ENCODE measurements at places on chromosomes 7 and 10.

DNA sequence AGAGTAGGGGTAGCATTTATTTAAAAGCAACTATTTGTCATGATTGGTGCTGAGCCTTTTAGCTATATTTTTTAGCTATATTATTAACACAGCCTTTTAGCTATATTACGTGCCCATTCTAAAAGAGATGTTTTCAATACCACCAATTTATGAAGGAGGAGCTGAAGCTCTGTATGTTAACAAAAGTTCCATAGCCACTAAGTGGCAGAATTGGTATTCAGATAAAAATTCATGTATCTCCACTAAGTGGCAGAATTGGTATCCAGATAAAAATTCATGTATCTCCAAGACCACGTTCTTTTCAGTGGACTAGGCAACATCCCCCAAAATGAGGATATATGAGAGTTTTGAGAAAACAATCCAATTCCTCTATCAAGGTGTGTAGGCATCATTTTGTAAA is 268.6 kb downstream of the HGF start:
- no peak for DNase-seq

GRCh38 chr7:106038916-106039315 is 73.2 kb downstream of the SYPL1 start:
- no peak for DNase-seq

- no peak for DNase-seq
Observed at GRCh38 chr7:98840096-98840495, 29.7 kb downstream of the TMEM130 start.

DNA sequence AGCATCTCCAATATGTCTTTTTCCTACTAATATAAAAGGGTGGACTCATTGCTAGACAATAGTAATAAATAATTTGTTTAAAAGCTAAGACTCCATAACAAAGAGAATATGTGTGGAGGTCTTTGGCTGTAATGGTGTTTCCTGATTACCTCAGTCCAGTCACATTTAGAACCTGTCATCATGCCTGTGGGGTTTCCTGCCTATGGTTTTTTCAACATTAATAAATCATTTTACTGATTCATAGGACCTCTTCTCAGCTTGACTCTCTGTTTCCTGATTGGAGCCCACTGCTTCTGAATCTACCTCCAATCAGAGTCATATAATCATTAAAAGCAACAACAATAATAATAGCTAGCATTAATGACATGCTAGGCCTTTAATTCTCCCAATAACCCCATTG is 52.4 kb upstream of the GNAI1 start:
- no peak for DNase-seq

- no peak for DNase-seq
Observed at GRCh38 chr7:36289833-36290661, 99.6 kb upstream of the ANLN start.

GRCh38 chr7:20980232-20980631 is 193.5 kb upstream of the SP8 start:
- DNase-seq = no peak

GRCh38 chr10:116973371-116973905 is 31.5 kb downstream of the SHTN1 start:
- DNase-seq = no peak

DNA sequence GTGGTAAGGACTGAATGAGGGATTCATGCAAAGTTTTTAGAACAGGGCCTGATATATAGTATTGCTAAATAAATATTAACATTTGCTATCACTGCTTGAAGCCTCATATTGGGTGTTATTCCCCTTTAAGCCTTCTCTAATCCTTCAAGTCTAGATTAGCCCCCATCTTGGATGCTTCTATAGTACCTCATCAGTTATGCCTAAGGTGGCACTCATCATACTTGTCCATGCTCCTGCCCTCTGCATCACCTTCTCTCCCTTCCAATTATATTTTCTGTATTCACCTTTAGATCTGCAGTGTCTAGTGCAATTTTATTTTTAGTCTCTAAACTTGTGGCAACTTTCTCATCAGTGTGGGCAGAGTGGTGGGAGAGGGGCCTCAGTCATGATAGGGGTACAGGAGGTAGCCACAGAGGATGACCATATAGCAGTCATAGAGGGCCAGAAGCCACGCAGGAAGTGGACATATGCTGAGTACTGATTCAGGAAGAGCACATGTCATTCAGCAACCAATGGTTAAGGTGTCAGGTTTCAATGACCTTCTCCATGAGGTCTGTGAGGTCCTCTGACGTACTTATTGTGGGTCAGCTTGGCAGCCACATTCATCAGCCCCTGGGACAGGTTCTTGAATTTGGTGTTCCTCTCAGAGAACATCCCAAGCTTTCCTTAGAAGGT is 2.5 kb downstream of the ENTPD1 start:
- no peak for DNase-seq

- DNase-seq = no peak
Observed at GRCh38 chr10:87841186-87841585, 22.1 kb downstream of the KLLN start.

- no peak for DNase-seq
Observed at GRCh38 chr7:93171606-93172226, 23.5 kb upstream of the SAMD9L start.

- DNase-seq = no peak
Observed at GRCh38 chr10:131585761-131586160, 274.2 kb upstream of the TCERG1L start.

GRCh38 chr10:99993701-99994689 is 15.8 kb downstream of the DNMBP start:
- no peak for DNase-seq

- no peak for DNase-seq
Observed at GRCh38 chr7:36276428-36277248, 113.0 kb upstream of the ANLN start.

DNA sequence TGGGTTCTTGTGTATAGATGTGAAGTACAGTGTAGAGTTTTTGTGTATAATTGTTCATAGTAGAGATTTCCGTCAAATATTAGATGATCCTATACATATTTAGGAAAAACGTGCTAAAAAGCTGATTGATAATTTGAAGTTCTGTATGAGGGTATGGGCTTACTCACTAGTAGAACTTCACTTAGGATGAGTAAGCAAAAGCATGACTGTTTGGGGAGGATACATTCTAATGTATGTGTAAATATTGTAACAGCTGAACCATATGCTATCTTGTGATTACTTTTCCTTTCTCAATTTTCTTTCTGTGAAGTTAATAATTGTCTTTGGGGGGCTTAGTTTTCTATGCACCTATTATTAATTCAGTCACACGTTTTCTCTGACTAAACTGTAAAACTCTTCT is 53.2 kb upstream of the PDK4 start:
- DNase-seq = no peak

- DNase-seq = no peak
Observed at GRCh38 chr7:121327671-121328070, 1.1 kb upstream of the WNT16 start.

- DNase-seq = no peak
Observed at GRCh38 chr7:30206491-30206890, 71.7 kb downstream of the MTURN start.

DNA sequence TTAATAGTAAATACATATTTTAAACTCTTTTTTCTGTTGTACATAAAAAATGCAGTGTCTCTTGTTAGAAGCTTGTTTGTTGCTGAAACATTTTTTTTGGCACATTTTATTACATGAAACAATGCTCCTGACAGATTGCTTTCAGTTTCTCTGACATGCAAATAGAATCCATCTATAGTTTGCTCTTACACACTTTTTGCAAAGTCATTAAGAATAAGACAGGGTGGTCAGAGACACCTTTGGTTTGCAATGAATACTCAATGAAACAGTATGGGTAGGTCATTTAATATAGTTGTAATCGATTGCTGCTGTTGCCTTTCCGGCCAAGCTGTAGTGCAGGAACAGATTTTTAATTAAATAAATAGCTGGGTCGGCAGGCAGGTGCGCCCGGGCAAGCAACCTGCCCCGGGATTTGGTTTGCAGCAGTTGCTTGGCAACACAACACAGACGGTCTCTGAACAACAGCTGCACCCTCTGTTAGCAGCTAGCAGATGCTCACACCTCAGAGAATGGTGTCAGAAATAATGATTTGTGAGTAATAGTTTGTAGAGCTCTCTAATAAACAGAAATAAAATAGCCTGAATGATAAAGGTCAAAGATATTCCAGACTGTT is 115.7 kb upstream of the CACNA2D1 start:
- DNase-seq = no peak

DNA sequence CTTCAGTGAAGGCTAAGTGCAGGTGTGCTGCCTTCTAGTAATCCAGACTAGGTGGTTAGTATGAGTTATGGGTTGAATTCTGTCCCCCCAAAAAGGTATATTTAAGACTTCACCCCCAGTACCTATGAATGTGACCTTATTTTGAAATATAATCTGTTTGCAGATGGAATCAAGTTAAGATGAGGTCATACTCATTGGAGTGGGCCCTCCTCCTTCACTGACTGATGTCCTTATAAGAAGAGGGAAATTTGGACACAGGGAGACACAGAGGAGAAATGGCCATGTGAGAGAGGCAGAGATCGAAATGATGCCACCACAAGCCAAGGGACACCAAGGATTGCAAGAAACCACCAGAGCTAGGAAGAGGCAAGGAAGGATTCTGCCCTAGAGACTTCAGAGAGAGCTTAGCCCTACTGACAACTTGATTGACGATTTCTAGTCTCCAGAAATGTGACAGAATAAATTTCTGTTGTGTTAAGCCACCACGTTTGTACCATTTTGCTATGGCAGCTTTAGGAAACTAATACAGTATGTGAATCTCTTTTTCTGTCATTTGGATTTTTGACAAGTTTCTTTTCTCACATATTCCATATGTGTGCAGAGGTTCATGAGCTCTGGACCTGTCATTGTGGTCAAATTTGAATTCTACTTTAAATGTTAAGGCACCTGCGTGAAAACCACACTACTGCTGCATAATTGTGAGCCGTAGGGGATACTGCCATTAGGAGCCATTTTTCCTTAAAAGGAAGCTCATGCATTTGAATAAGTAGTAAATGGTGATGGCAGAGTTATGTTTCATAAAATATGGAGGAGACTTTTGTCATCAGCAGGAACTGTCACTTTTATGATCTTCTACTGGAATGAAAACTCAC is 2.6 kb upstream of the RPA3 start:
- no peak for DNase-seq

DNA sequence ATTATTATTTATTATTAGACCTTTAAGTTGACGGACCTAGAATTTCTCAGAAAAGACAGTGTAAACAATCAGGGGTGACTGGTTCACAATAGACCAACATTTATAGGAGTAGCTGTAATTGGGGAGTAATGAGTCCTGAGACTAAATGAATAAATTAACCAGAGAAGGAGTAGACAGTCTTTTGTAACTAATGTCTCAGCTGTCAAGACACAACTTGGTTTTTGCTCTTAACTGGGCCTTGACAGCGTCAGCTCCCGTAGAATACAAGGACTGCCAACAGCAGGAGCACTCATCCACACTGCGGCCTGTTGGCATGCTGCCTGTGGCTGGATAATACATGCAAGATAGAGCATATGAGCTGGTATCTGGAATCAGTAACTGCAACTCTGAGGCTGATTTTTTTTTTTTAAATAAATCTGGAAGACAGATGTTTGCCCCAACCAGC is 123.9 kb downstream of the CACNA2D1 start:
- no peak for DNase-seq

DNA sequence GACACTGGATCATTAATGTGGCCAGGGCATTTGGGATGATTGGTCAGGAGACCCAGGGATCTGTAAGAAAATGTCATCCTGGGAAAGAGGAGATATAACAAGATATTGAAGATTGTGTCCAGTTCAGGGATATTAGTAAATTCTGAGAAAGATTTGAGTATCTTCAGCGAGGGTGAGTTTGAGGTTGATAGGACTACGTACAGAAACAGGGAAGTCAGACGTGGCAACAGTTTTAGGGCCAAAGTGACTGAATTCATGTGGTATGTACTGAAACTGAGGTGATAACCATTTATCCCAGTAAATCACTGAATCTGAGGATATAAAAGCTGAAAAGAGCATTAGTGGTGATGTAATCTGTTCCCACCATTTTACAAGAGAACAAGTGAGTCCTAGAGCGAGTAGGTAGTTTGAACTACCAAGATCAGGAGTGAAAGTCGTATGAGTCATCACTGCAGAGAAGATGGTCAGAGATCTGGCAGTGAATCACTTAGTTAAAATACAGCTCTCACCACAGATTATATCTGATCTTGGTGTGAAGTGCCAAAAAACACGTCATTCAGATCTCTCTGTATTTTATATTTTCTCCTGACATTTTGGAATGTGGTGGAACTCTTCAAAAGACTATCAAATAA is 220.5 kb downstream of the CDK14 start:
- DNase-seq = no peak

- no peak for DNase-seq
Observed at GRCh38 chr7:150978126-150978789, at the start of gene KCNH2. Gene KCNH2, minus strand, starts transcription at chr7:150978321. Its CDS starts 408 bp downstream, at chr7:150977913.

- no peak for DNase-seq
Observed at GRCh38 chr7:94687076-94687475, 31.1 kb upstream of the SGCE start.

GRCh38 chr7:98227939-98228338 is 16.7 kb downstream of the BHLHA15 start:
- no peak for DNase-seq

- no peak for DNase-seq
Observed at GRCh38 chr10:130167193-130167592, 31.0 kb downstream of the GLRX3 start.

GRCh38 chr7:28729727-28730126 is 228.4 kb downstream of the TRIL start:
- DNase-seq = no peak

- no peak for DNase-seq
Observed at GRCh38 chr10:61758433-61758832, 95.7 kb downstream of the CABCOCO1 start.

DNA sequence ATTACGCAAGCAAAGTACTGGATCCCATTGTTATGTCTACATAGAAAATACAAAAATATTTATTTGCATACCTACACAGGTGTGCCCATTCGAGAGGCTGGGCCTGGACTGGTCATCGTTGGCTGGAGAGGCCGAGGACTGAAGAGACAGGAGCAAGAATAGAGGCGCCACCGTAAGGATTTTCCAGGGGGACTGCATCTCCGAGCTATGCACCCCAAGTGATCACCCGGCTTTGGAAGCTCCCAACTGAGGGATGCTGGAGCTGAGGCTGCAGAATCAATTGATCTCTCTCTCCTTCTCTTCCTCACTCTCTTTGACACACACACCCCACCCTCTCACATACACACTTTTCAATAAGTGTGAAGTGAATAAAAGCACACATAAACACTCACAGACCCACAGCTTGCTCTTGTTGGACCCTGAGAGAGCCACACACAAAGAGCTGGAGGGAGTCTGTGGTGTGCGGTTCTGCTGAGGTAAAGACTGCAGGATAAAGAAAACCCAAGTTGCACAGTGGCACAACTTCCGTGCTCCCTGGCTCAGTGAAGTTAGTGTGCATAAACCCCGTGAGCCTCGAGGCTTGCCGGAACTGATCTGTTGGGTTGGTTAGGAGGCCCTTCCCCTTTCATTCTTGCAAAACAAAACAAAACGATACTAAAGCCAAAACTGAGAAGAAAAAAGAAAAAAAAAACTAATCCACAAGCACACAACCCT is at the start of gene AOAH:
Gene AOAH, minus strand, starts transcription at position 544 of the 714 bp plus-strand sequence. Its CDS starts 346 bp downstream, at position 198.
- DNase-seq = peak; percentile 32

- DNase-seq = no peak
Observed at GRCh38 chr7:144862612-144863319, 26.9 kb upstream of the TPK1 start.

Data from esophagus squamous epithelium (tissue), 5 donors.